GM12878 (cell line): ENCODE measurements at places on chromosomes 4 and X. TPM values are rescaled to one million over a fixed set of nuclear protein-coding genes. Genes with fewer than 3 reads are reported as not detected.

DNA sequence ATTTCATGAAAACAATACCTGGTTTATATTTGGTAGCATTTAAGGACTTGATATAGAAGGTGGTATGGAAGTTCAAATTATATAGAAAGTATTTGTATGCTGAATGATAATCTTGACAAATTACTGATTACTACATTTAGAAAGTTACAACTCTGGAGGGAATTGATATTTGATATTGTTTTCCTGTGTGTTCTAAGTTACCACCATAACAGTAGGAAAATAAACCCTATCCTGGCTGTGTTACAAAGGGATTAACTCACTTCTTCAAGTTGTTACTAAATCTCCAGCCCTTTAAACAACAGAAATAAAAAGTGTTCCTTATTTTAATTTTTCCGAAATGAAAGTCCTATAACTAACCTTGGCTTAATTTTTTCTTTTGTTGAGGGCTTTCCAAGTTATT, 36.6 kb downstream of the FHL1 start:
- DNase-seq, result no peak

DNA sequence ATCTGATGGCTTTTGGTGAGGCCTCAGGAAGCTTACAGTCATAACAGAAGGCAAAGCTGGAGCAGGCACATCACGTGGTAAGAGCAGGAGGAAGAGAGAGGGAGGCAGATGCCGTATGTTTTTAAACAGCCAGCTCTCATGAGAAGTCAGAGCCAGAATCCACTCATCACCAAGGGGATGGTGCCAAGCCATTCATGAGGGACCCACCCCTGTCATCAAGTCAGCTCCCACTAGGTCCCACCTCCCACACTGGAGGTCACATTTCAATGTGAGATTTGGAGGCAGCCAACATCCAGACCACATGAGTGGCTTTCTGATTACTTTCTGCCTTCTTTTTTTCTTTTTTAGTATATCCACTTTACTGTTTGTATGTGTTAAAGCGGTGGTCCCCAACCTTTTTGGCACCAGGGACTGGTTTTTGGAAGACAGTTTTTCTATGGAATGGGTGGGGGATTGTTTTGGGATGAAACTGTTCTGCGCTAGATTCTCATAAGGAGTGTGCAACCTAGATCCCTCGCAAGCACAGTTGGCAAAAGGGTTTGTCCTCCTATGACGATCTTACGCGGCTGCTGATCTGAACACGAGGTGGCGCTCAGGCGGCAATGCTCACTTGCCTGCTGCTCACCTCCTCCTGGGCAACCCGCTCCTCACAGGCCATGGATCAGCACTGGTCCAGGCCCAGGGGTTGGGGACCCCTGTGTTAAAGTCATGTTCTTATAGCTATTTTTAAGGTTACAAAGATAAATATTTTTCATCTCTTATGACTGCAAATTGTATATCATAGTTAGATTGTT, 61.7 kb downstream of the SLIT2 start:
- DNase-seq, result peak; percentile 1

DNA sequence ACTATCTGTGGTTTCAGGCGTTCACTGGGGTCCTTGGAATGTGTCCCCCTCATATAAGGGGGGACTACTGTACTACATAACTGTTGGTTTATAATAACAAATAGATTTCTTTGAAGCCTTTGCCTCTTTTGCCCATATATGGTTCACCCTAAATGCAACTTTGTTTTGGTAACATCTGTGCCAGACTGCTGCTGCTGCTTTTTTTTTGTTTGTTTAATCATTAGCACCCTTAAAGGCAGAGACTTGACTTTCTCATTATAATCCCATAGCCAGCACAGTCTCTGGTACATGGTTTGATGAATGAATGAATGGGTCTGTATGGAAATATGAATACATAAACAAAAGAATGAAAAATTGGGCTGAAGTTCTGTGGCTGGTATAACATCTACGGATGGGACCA, 80.2 kb upstream of the LHFPL1 start:
- no peak for DNase-seq

The AKAP14 gene
- not detected in 2 replicates for total RNA-seq

The PLP1 gene
- total RNA-seq, result not detected in 2 replicates

The GNRHR gene
- total RNA-seq, result not detected in 2 replicates

DNA sequence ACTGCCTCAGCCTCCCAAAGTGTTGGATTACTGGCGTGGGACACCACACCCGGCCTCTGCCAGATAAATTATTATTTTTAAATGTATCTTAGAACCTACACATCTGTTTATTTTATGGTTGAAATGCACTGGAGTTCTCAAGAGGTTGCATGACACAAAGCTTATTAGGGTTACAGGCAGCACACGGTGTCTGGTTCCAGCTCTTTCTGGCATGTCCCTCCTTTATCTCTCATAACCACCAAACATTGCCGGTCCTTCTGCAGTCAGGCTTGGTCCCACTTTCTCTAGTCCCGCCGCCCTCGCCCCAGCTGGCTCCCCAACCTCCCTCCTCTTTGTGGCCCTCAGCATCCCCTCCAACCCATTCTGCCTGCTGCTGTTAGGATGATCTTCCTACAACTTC, 39.7 kb upstream of the SPRY1 start:
- no peak for DNase-seq

- no peak for DNase-seq
These were observed 4.5 kb upstream of the PORCN start for GRCh38 chrX:48504261-48504660.

The LRIT3 gene
- not detected in 2 replicates for total RNA-seq

The RBMX gene
- total RNA-seq, result 280 and 287 TPM in 2 replicates
